Activated CD8-positive, alpha-beta memory T cell treated with anti-CD3 and anti-CD28 coated beads, Interleukin-2, amount 10 ng/mL, durations not matched to agents 7 days and 5 days (primary cell): ENCODE measurements at places on chromosomes 16 and 17. TPM values are rescaled to one million over a fixed set of nuclear protein-coding genes. Genes with fewer than 3 reads are reported as not detected.

DNA sequence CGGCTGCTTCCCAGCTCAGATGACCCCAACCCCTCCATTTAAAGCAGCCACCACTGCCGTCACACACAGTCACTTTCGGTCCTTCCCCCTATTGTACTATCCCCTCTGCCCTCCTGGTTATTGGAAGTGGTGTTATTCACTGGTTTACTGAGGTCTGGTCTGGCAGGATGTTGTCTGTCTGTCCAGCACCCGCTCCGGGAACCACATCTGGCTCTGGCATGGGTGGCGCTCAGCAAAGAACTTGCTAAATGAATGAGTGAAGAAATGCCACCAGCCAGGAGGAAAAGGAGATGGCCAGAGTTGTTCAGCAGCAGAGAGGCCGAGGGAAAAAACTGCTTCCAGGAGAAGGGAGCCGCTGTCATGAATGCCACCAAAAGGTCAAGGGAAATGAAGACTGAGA, 161.6 kb downstream of the GSG1L start:
- DNase-seq: no peak

GRCh38 chr17:44905006-44906000, 6.1 kb upstream of the EFTUD2 start:
- no peak for DNase-seq

TBC1D3E gene
- not detected for total RNA-seq

GRCh38 chr17:5511401-5512225, 25.2 kb downstream of the MIS12 start:
- no peak for DNase-seq

- DNase-seq: no peak
Measured at GRCh38 chr17:30309591-30309990, 17.8 kb upstream of the BLMH start.

DNA sequence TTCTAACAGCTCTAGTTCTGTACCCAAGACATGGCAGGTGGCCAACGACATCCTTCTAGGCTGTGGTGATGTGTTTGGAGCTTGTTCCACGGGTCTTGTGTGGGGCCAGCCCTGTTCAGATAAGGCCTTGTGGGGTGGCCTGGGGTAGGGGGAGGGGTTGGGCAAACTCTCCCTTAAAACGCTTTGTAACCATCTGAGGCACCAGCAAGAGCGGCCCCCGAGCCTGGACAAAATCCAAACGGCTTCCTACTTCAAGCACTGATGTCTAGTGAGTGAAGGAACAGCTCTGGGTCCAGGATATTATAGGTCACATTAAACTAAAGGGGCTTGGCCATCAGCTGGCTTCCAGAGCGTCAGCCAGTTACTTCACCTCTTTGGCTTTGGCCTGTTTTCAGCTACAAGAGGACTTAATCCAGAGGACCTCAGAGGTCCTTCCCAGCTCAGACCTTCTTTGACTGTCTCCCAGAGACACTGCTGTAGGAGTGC, 11.9 kb downstream of the SERPINF1 start:
- no peak for DNase-seq

GRCh38 chr17:19485800-19486340, 47.8 kb upstream of the SLC47A1 start:
- no peak for DNase-seq

- DNase-seq: no peak
Measured at GRCh38 chr17:1241929-1242328, 28.3 kb upstream of the BHLHA9 start.

GRCh38 chr17:20999044-20999573, 43.7 kb downstream of the USP22 start:
- DNase-seq: no peak

- DNase-seq: no peak
Measured at GRCh38 chr16:87288753-87289362, 28.3 kb downstream of the C16orf95 start.

DNA sequence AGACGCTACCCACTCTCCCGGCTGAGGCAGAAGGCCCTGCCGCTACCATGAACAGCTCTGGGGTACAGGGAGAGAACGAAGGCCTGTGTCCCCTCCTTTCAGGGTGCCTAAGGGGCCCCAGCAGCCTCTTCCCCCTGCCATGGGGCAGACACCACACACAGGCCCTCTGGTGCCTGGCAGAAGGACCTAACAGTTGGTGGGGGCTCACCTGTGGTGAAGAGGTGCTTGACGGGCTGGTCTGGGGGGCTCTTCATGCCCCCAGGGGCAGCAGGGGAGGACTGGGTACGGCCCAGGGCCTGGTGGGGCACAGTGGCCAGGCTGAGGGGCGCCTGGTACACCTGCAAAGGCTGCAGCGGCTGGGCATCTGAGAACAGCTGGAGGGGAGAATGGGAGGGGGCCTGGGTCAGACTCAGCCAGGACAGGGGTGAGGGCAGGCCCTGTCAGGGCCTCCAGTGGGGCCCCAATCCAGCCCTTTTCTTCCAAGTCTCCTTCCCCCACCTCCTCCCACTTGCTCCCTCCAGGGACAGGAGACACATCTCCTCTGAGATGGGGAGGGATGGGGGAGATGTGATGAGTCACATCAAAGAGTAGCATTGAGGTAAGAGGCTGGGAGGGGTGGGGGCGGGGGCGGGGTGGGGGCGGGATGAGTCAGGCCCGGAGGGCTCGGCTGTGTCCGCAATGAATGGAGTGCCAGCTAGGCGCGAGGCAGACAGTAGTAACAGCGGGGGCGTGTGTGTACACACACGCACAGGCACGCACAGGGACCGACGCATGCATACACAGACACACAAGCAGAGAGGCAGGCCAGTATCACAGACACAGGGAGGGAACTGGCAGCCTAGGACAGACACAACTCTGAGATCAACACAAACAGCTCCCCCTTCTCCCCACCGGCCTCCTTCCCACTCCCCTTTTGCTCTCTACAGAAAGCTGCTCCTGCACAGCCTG, 16.1 kb downstream of the G6PC3 start:
- DNase-seq: peak; percentile 58

DNA sequence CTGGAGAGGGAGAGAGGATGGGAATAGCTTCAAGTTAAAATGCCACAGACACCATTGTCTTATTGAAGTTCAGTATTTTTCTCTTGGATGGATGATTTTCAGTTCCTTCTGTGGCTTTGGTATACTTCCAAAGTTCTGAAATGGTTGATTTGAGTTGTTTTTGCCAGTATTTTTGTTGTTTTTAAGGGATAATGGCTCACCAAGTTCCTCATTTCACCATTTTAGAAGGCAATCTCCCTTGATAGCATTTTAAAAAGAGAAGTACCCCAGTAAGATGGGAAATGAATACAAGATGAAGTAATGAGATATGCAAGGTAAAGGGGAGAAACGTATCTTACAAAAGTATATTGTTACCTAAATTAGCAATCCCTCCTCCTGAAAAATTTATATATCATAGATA, 18.5 kb upstream of the SPDYE4 start:
- no peak for DNase-seq
